Muscle of arm (tissue), 14 donors: ENCODE measurements at places on chromosomes 3 and 15. TPM values are rescaled to one million over a fixed set of nuclear protein-coding genes. Genes with fewer than 3 reads are reported as not detected.

DNA sequence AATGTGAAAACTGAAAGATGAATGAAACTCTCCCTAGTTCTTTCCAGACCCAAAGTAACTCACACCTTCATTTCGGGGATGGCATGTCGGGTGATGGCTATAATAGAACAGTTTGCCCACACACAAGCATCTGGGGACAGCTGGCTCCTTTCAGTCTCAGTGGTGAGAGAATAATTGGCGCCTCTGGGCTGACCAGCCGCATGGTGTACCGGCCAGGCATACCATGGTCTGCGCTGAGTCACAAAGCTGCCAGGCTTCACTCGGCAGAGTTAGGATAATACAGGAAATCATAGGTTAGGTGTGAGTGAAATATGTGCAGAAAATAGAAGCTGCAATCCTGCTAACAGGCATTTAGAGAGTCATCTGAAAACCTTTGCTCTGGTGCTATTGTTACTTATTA, 80.4 kb upstream of the IGF1R start:
- DNase-seq, result no peak

DNA sequence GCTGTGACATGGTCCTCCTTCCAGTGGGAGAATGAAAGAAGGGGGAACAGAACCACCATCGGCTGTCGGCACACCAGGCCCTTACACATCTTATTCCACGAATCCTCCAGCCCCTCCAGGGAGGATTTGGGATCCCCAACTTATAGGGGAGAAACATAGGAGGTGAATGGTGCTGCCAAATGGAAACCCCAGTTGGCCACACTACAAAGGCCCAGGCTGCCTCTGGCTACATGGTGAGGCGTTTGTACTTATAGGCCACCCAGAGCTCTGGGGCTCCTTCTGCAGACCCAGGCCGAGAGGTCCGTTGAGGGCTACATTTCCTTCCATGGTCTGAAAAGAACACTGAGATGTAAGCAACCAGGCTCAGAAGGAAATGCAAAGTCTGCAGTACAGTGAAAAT, 12.0 kb downstream of the AMOTL2 start:
- no peak for DNase-seq

DNA sequence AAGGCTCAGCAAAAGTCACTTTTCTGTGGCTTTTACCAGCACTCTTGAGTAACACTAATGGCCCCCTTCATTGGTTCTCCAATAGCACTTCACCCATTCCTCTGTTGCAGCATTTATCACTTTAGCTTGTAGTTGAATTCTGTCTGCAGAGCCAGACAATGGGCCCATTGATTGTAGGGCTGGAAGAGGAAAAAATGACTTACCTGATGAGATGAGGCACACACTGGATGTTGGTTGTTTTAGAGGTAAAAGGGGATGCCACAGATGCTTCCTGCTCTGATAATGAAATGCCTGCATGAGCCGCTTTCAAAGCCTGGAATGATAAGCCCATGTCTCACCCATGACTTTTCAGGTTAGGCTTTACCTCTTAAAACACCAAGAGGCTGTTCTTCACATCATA, 64.3 kb downstream of the PLAAT1 start:
- DNase-seq, result no peak

Gene P2RY1
- polyA plus RNA-seq, result 7.4 TPM

Gene SPRED1
- 27.9 TPM for polyA plus RNA-seq

DNA sequence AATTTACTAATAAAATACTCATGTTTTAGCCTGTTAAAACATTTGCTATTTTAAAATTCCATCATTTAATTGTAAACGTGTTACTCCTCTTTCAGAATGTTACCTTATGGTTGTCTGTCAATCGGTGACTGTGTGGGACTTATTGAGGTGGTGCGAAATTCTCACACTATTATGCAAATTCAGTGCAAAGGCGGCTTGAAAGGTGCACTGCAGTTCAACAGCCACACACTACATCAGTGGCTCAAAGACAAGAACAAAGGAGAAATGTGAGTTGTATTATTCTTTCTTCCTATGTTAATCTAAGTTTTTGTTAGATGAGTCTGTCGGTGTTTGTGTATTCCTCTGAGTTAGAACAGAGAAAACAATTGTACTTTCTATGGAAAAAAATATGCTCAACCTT, 21.7 kb downstream of the KCNMB3 start:
- no peak for DNase-seq

Gene THRB
- polyA plus RNA-seq, result 8.2 TPM

DNA sequence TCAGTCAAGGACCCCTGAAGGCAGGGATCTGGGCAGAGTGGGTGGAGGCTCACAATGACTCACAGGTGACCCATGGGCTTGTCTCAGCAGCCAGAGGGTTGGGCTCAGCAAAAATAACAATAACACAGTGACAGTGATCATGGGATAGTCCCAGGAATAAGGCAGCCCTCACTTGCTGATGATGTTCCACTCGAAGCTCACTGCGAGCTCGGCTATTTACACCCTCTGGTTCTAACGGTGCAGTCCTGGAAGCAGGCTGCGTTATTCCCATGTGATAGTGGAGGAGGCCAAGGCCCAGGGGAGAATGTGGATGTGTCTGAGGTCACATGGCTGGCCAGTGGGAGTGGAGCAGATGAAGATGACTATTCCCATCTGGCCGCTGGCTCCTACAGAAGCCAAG, 16.2 kb downstream of the CCDC33 start:
- no peak for DNase-seq

- DNase-seq, result peak; percentile 18
These were observed 209.5 kb downstream of the EBLN2 start for GRCh38 chr3:73270839-73271483.

DNA sequence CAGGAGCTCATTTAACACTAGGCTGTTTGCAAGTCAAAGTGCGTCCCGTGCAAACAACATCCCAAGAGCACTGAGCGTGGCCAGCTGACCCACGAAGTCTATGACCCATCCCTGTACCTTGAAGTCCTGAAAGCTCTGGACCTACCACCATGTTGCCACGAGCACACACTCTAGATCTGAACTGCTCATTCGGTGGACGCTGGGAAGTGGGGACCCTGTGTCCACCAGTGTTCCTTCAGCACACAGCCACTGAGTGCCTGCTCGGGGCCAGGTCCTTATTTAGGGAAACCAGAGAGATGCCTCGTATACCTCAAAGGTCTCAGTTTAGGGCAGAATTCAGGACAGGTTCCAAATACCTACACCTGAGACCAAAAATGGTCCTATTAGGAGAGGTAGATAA, 236.9 kb downstream of the XXYLT1 start:
- no peak for DNase-seq

Gene CIB2
- 12.9 TPM for polyA plus RNA-seq

Gene TOPAZ1
- not detected for polyA plus RNA-seq

DNA sequence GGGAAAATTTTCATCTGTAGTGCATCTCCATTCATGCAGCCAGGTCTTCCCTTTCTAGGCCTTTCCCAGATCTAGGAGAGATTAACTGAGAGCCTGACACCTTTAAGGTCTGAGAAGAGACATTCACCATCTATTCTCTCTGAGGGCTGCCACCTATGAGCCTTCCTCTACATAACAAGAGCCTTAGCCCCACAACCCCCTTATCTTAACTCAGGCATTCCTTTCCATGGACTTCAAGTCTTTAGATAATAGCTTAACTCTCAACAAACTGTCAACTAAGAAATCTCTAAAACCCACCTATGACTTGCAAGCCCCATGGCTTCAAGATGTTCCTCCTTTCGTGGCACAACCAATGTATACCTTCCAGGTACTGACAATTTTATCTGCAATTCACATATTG, 121.0 kb downstream of the GABRB3 start:
- DNase-seq, result no peak

Gene CHRNA7
- 5.4 TPM for polyA plus RNA-seq

DNA sequence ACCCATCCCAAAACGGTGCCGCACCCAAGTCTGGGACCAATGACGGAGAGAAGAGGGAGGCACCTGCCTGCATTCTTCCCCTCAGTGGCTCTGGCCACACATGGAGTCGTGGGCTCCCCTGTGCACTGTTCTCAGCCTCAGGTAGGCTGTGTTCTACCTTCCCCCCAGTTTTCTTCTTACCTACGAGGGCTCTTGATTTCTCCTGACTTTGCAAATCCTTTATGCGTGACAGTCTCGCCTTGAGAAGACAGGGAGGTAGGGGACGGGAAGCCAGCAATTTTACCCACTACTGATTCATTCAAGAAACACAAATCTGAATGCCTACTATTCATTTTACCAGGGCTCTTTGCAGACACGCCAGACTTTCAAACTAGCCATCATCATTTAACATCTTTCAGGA, 261.3 kb upstream of the NSMCE3 start:
- no peak for DNase-seq

Gene GOLGA8A
- 73.9 TPM for polyA plus RNA-seq

DNA sequence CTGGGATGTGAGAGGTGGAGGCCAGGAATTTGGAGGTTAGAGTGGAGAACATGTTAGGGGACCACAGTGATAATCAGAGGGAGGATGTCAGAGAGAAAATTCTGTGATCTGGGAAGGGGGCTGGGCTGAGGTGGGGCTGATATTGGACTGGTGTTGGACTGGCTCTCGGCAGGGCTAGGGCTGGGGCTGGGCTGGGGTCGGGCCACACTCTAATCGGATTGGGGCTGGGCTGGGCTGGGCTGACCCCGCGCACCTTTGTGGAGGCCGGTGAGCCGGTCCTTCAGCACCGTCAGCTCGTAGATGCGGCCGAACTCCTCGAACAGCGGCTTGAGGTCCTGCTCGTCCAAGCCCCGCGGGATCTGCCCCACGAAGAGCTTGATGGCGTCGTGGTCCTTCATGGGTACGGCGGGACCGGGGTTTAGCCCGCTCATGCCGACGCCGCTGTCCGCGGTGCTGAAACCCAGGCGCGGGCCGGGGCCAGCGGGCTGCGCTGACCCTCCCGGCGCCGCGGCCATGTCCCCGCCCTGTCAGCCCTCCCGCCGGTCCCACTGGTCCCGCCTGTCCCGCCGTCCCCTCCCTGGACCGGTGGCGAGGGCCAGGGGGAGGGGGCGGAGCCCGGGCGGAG, 485 bp downstream of the CELF6 start:
- DNase-seq, result peak; percentile 75

- no peak for DNase-seq
These were observed 926 bp upstream of the SKOR1 start for GRCh38 chr15:67824197-67824968.

DNA sequence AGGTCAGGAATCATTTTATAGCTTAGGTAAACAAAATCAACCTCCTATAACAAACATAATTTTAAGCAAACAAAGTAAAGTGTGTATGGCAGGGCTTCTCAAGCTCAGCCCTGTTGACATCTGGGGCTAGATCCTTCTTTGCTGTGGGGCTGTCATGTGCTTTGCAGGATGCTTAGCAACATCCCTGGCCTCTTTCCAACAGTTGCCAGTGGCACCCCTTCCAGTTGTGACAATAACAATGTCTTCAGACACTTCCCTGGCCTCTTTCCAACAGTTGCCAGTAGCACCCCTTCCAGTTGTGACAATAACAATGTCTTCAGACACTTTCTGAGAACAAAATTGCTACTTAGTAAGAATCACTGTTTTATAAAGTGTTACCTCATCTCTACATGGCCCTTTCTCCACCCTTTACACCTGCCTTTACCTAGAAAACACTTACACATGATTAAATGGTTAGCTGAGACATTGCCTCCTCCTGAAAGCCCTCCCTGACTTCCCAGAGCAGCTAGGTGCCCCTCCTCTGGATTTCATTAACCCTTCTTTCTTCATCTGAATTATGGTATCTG, 194.0 kb upstream of the LMCD1 start:
- DNase-seq, result no peak

DNA sequence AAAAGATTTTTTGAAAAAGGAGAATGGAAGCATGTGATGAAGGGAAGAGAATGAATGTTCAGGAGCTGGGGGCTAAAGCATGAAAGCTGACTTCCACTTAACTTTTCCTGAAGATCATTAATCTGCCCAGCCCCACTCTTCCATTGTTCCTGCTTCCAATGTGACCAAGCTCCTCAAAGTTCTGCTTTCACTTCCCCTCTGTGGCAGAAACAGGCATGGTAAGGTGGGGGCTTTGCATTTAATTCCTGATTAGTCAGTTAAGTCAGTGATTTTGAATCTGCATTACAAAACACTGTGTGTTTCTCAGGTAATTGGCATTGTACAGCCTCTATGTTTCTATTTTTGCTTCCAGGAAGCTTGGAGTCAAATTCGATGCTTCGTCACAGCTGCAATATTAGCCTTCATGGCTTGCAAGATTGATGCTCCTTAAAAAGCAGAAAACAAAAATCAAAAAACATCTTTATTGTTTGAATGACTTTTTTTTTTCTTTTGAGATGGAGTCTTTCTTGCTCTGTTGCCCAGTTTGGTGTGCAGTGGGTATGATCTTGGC, 7.3 kb upstream of the TM6SF1 start:
- DNase-seq, result no peak

- DNase-seq, result no peak
These were observed 205.7 kb downstream of the STT3B start for GRCh38 chr3:31738412-31738811.

GRCh38 chr3:7865611-7866010, 636.0 kb upstream of the LMCD1 start:
- DNase-seq, result no peak

Gene CHRM5
- polyA plus RNA-seq, result 0.08 TPM

DNA sequence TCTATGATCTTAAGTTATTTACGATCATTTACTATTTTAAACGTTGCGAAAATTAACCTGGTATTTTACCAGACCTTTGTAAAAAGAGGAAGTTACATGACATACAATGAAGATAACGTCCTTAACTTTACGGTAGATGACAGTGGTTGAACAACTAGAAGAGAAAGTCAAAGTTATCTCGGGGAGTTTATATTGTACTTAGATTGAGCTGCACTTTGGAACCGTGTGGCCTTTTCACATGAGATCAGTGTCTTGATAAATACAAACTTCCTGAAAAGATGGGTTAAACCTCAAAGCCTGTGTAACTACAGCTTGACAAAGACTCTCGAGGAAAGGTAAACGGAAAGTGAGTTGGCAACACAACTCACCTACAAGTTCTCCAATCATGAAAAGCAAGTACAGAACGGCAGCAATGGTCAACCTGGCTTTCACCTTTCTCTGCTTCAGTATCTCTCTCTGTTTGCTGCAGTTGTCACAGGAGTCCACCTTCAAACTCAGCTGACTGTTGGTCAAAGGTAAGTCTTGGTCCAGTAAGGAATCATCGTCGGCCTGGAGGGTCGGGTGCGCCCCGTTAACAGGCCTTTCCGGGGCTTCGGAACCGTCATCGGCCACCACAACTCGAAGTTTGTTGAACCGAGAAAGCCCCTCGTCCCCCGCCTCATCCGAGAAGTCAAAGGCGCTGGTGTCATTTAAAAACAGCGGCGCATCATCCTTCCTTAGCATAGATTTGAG, 793 bp downstream of the SLC30A4 start:
- peak; percentile 15 for DNase-seq

GRCh38 chr3:57126244-57126643, 38.9 kb downstream of the IL17RD start:
- DNase-seq, result no peak
